ENCODE measurements at places on chromosomes 3 and 15.

- no peak for DNase-seq
These were observed 419.2 kb downstream of the DIPK2A start for GRCh38 chr3:144390786-144391185.

GRCh38 chr15:57253082-57253481 lies 123.2 kb upstream of the CGNL1 start:
- no peak for DNase-seq

GRCh38 chr3:113574213-113574612 lies 41.9 kb downstream of the SIDT1 start:
- DNase-seq = no peak

- DNase-seq = peak; percentile 68
These were observed 4.3 kb upstream of the TSEN2 start for GRCh38 chr3:12479919-12480427.

DNA sequence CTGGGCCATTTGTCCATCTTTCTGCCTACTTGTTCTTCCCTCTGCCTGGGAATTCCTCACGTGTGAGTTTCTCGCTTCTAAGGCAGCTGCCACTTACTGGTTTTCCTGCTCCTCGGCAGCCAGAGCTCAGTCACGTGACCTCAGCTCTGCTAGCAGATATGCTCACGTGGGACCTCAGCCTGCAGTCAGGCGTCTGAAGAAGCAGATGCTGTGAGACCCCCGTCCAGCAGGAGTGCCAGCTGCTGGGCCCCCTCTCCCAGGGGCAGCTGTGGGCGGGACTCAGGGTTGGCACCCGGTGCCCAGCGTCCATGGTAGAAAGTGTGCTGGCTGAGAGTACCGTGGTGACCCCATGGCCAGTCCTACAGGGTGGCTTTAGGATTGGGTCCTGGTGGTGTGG lies 161.3 kb upstream of the TLE3 start:
- DNase-seq = peak; percentile 66

DNA sequence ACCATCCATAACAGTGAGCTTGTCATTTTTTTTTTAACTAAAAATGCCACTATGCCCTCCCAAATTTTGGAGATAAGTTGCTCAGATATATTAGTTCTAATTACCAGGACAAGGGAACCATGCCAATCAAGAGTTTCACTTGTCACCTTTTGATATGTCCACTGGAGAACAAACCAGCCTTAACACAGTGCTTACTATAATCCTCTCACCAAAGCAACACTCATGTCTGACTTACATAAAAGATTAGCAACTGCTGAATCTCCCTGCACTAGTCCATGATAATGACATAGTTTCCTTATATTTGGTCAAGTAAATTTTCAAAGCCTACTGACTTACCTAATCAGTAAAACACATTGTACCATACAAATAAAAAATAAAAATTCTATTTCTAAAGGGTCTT lies 44.4 kb downstream of the TTBK2 start:
- no peak for DNase-seq

Data from CD4-positive, alpha-beta T cell treated with Interleukin-21 for 1 hour (primary cell).